Type B pancreatic cell (in vitro differentiated cells): ENCODE measurements at places on chromosomes 3 and 15. TPM values are rescaled to one million over a fixed set of nuclear protein-coding genes. Genes with fewer than 3 reads are reported as not detected.
A peak's percentile ranks its signal among the peaks of the same experiment; 100 is the strongest.

DNA sequence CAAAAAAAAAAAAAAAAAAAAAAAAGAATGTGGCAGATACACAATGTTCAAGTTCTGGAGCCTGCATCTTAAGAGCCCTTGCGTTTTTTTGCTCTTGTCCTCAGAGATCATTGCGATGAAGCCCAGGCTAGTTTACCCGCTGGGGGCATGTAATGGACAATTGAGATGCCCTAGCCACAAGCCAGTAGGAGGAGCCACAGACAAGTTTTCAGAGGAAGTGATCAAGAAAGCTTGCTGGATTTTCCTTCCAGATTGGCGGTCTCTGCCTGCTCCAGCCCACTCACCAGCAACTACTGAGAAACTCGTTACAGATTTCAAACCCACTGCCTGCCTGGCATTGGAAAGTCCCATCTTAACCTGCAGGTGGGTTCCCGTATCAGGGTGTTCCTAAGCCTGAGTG, 192.1 kb upstream of the EOMES start:
- H3K27ac ChIP-seq: no peak overlapping the region
- H3K27me3 ChIP-seq: no peaks in the 10 kb centered on the region
- no peaks in the 10 kb centered on the region for H3K4me1 ChIP-seq
- H3K36me3 ChIP-seq: no peaks in the 10 kb centered on the region
- no peak for DNase-seq

- no peaks in the 10 kb centered on the region for H3K27me3 ChIP-seq
- DNase-seq: no peak
- peaks cover 23% of the 10 kb centered on the region for H3K36me3 ChIP-seq
- no peak overlapping the region for H3K27ac ChIP-seq
These were observed 442.3 kb upstream of the TPRG1 start for GRCh38 chr3:188729422-188729821.

DNA sequence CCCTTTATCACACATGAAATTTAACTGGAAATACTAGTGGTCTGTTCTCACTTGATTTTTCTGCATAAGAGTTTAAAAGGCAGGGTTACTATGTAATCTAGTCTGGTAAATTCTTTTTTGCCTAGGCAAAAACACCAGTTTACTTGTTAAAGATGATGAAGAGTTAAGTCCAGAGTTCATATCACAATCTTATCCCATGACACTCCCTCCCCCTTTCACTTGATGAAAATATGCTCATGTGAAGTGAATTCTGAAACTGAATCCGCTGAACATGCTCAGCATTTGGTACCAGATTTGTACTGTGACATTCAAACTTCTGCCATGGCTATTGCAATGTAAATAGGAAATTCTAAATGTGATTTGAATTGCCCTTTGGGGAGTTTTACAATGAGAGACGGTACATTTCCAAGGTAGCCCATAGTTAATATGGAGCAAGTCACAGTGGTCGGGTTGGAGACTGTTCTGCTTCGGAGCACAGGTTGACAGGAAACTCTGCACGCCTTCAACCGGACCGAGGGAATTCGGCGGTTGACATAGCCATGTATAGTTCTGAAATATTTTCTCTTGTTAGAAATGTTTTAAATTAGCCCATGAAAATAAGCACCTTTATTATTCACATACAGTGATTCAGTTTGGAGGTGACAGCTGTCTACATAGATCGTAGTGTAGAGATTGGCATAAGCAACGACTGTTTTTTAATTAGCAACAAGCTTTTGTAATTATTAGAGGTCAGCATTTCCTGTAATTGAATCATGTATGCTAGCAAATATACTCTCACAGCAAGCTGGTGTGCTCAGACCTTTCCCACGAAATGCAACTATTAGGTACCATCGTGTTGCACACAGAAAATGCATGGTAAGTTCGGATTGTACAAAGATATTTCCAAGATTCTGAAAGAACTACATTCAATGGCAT, 768.6 kb upstream of the GOLIM4 start:
- H3K4me3 ChIP-seq: no peak overlapping the region
- no peak for DNase-seq
- peaks cover 12% of the 10 kb centered on the region for H3K4me1 ChIP-seq

- no peaks in the 10 kb centered on the region for H3K4me1 ChIP-seq
- no peak overlapping the region for H3K4me3 ChIP-seq
- DNase-seq: no peak
- no peaks in the 10 kb centered on the region for H3K27me3 ChIP-seq
These were observed 26.8 kb downstream of the CMC1 start for GRCh38 chr3:28267984-28268849.

- peak overlapping the region; percentile 66 for H3K4me3 ChIP-seq
- no peak for DNase-seq
- peaks cover 15% of the 10 kb centered on the region for H3K4me1 ChIP-seq
- peaks cover 34% of the 10 kb centered on the region for H3K27me3 ChIP-seq
- no peaks in the 10 kb centered on the region for H3K36me3 ChIP-seq
- peak overlapping the region; percentile 39 for H3K27ac ChIP-seq
These were observed 81.8 kb downstream of the IQSEC1 start for GRCh38 chr3:12991481-12991837.

DNA sequence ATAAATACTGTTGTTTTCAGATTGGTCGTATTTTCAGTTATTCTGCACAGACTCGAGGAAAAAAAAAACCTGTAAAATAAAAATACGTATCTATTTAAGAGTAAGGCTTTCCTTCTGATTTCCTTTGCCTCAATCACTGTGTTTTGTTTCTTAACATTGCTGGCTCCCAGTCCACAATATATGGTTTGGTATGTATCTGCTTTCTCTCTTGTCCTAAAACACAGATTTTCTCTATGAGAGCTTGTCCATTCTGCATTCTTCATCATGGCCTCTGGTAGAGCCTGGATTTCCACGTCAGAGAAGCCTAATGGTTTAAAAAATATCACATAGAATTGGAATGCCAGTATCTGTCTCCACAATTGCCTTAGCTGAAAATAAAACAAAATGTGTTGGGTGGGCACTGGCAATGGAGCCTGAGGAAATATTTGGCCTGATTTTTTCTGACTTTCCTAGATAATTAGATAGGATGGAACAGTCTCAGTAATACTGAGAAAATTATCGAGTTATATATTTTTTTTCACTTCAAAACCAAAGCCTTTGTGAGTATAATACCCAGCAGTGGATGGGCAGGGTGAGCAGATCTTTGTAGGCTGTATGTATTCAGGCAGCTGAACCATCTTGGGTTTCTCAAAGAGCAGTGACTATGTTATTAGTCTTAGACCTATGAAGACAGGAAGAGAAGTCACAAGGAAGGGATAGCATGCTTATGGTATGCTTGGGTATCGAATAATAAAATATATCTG, 1.9 kb downstream of the CD200 start:
- H3K4me3 ChIP-seq: peak overlapping the region; percentile 87
- H3K4me1 ChIP-seq: peaks cover 17% of the 10 kb centered on the region
- peaks cover 20% of the 10 kb centered on the region for H3K36me3 ChIP-seq
- H3K27ac ChIP-seq: peak overlapping the region; percentile 73
- H3K27me3 ChIP-seq: peaks cover 26% of the 10 kb centered on the region
- no peak for DNase-seq

- H3K27ac ChIP-seq: no peak overlapping the region
- H3K4me1 ChIP-seq: peaks cover 19% of the 10 kb centered on the region
- no peaks in the 10 kb centered on the region for H3K36me3 ChIP-seq
- H3K27me3 ChIP-seq: peaks cover 18% of the 10 kb centered on the region
These were observed 7.0 kb upstream of the PRKCD start for GRCh38 chr3:53153980-53154379.

DNA sequence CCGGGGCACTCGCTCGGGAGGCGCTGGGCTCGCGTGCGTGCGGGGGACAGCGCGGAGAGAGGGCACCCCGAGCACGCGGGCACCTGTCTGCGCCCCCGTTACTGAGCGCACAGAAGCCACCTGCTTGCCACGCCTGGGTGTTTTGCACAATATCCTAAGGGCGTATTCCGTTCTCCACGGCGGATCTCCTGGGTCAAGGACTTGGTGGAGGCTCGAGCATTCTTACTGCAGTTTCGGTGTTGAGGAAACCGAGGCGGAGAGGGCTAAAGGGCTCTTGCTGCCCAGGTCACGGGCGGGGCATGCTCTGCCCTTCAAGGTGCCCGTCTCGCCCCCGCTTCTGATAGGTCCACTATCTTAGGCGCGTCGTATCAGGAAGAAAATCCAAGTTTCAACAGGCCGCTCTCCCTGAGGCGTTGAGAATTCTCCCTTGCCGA, 526 bp downstream of the GPD1L start:
- peaks cover 3% of the 10 kb centered on the region for H3K36me3 ChIP-seq
- H3K4me1 ChIP-seq: peaks cover 27% of the 10 kb centered on the region
- H3K27me3 ChIP-seq: peaks cover 9% of the 10 kb centered on the region
- no peak for DNase-seq
- H3K27ac ChIP-seq: peak overlapping the region; percentile 82

GRCh38 chr15:99644913-99645542, 79.2 kb downstream of the MEF2A start:
- no peak overlapping the region for H3K27ac ChIP-seq
- DNase-seq: no peak
- H3K27me3 ChIP-seq: no peaks in the 10 kb centered on the region

GRCh38 chr3:131114256-131114655, 87.6 kb downstream of the NEK11 start:
- H3K4me3 ChIP-seq: no peak overlapping the region
- H3K4me1 ChIP-seq: no peaks in the 10 kb centered on the region
- H3K36me3 ChIP-seq: no peaks in the 10 kb centered on the region
- no peaks in the 10 kb centered on the region for H3K27me3 ChIP-seq
- no peak for DNase-seq

DNA sequence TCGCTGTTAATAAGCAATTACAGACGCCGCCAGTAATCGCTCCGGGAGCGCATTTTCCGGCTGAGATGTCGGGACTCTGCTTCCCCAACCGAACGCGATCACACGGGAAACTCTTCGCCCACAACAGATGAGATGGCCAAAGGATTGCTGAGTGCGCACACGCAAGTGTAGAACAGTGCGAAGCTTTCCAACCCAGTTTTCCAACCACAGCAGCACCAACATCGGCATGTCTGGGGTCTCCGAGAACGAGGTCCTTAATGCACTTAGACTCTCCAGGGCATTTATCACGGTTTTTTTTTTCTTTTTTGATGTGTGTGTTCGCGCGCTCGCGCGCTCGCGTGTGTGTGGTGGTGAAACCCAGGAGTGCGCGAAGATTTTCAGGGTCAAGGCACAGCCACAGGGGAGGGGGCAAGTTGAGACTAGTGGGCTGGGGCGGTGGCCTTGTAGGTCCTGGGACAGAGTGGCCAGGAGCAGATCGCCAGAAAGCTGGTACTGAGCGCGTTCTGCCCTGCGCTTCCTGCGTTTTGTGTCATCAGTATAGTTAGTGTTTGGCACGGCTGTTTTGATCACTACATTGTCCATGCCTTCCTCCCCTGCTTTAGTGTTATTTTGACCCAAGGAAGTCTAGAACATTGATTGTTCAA, 1.8 kb upstream of the EOMES start:
- peak overlapping the region; percentile 31 for H3K4me3 ChIP-seq
- H3K27me3 ChIP-seq: peaks cover 94% of the 10 kb centered on the region
- peaks cover 21% of the 10 kb centered on the region for H3K4me1 ChIP-seq
- H3K36me3 ChIP-seq: no peaks in the 10 kb centered on the region
- no peak for DNase-seq
- no peak overlapping the region for H3K27ac ChIP-seq

GRCh38 chr15:76070921-76071635, 11.3 kb downstream of the TMEM266 start:
- H3K4me3 ChIP-seq: no peak overlapping the region
- peak overlapping the region; percentile 79 for H3K27ac ChIP-seq
- no peaks in the 10 kb centered on the region for H3K36me3 ChIP-seq
- DNase-seq: no peak
- no peaks in the 10 kb centered on the region for H3K27me3 ChIP-seq
- H3K4me1 ChIP-seq: peaks cover 8% of the 10 kb centered on the region

- no peak overlapping the region for H3K4me3 ChIP-seq
- DNase-seq: no peak
- H3K27ac ChIP-seq: peak overlapping the region; percentile 67
These were observed 105.2 kb downstream of the RPLP1 start for GRCh38 chr15:69557707-69558409.

DNA sequence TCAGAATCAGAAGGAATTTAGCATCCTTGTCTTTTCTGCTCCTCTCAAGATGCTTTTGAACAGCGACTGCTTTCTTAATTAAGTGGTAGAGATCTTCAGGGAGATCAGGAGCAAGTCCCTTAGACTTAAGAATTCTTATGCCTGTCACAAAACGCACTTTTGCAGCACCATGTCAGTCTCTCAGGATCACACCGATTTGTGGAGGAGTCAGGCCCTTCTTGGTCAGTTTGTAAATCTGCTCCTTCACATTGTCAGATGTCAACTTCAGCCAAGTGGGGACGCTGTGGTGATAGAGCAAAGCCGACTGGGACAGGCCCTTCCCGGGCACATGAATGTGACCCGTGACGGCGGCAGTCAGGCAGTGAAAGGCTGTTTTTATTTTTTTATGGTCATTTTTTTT, 35.7 kb upstream of the MYZAP start:
- no peaks in the 10 kb centered on the region for H3K27me3 ChIP-seq
- H3K27ac ChIP-seq: no peak overlapping the region
- DNase-seq: no peak
- H3K4me1 ChIP-seq: peaks cover 34% of the 10 kb centered on the region

ZNF502 gene
- 0.14 TPM in 1 of 2 replicates, not detected in the other for total RNA-seq
